ENCODE measurements at places on chromosomes 3 and 15. TPM values are rescaled to one million over a fixed set of nuclear protein-coding genes. Genes with fewer than 3 reads are reported as not detected.

The CNBP gene
- total RNA-seq: 298 TPM

The FEM1B gene
- 36.4 TPM for total RNA-seq

The IRAK2 gene
- total RNA-seq: 30.5 TPM

The MGLL gene
- 37.7 TPM for total RNA-seq

The FES gene
- total RNA-seq: 73.4 TPM

The IL12A gene
- total RNA-seq: 6.4 TPM

The CISH gene
- 0.15 TPM for total RNA-seq

The HYAL1 gene
- 0.65 TPM for total RNA-seq

The FHIT gene
- 0.32 TPM for total RNA-seq

The C3orf52 gene
- total RNA-seq: 4.6 TPM

The CCDC13 gene
- 1.3 TPM for total RNA-seq

The DOCK3 gene
- total RNA-seq: under 0.01 TPM

The ISLR gene
- total RNA-seq: 0.30 TPM
